Fibroblast of villous mesenchyme (primary cell): ENCODE measurements at places on chromosomes 4 and X. TPM values are rescaled to one million over a fixed set of nuclear protein-coding genes. Genes with fewer than 3 reads are reported as not detected.

The SERPINA7 gene
- not detected in 2 replicates for total RNA-seq

- DNase-seq, result no peak
Measured at GRCh38 chr4:77800483-77801259, 18.5 kb downstream of the CNOT6L start.

The NEUROG2 gene
- total RNA-seq, result not detected in 2 replicates

DNA sequence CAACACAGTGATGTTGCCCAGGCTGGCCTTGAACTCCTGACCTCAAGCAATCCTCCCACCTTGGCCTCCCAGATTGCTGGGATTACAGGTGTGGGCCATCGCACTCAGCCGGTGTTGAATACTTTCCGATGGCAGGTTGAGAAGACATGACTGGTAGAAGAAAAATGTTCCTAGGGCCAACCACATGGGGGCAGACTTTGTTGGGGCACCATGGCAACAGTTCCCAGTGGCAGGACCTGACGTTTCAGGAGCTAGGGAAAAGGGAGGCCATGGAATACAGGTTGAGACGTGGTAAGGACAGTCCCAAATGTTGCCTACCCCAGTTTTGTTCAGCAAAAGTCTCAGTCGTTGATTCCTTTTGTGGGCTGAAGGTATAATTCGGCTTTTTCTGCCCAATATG is 134.6 kb downstream of the ASMT start:
- no peak for DNase-seq

- DNase-seq, result peak; percentile 1
Measured at GRCh38 chr4:166816890-166817289, 417.4 kb downstream of the SPOCK3 start.

- DNase-seq, result no peak
Measured at GRCh38 chr4:185398618-185399017, 2.0 kb downstream of the ANKRD37 start.

The SYNPO2 gene
- total RNA-seq, result 139 and 194 TPM in 2 replicates

The TCP11X2 gene
- total RNA-seq, result not detected in 2 replicates

The FRAS1 gene
- total RNA-seq, result 0.97 and 1.3 TPM in 2 replicates

GRCh38 chrX:267771-268261 is 13.4 kb upstream of the PLCXD1 start:
- DNase-seq, result no peak

DNA sequence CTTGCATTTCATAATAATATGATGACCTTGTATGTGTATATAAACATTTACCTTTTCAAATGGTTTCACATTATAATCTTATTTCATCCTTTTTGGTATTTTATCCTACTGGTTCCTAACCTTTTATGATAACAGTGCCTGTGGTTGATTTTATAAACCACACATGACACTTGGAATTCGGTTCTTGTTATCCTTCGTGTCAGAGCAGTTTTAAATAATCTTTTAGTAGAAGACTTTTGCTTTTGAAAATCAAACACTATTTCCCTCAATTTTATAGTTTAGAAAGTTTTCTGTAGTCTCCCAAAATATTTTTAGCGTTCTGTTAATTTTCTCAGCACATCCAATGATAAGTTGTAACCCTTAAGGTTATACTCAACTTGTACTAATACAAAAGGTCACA is 676.8 kb downstream of the RAPGEF2 start:
- no peak for DNase-seq

DNA sequence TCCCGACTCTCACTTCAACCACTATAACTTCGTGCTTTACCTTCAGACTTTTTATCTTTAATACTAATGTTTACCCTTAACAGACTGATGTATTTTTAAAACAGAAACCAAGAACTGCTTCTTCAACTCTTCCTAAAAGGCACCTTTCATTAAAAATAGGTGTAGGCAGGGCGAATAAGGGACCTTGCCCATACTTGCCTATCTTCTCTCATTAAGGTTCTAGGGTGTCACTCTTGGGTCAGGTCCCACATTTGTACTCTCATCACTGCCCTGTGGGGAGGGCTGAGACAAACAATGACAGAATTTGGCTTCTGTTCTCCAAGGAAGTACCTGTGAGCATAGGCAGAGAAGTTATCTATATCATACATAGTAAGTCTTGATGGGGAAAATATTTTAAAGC is 69.7 kb downstream of the ANKRD50 start:
- no peak for DNase-seq

The CXCL8 gene
- total RNA-seq, result 25.1 and 294 TPM in 2 replicates

The SH3RF1 gene
- total RNA-seq, result 29.3 and 41.9 TPM in 2 replicates

- DNase-seq, result no peak
Measured at GRCh38 chrX:35625714-35626113, 172.4 kb upstream of the MAGEB16 start.

The FAM114A1 gene
- 426 and 471 TPM in 2 replicates for total RNA-seq

DNA sequence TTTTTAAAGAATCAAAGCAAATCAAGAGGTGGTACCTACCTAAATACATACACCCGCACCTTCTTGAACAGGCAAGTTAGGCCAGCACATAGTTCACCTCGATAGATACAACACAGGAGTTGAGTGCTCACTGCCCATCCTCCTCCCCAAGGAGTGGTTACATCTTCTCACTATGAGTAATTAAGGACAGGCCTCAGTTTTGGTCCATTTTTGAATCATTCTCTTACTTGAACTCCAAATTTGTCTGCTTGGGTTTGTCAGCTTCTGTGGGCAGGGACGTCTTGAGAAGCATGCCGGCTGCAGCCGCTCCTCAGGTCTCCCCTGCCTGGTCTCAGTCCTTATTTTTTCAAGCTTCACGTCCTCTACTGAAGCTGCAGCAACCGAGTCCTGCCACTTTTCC is 190.6 kb upstream of the RBPJ start:
- DNase-seq, result no peak

DNA sequence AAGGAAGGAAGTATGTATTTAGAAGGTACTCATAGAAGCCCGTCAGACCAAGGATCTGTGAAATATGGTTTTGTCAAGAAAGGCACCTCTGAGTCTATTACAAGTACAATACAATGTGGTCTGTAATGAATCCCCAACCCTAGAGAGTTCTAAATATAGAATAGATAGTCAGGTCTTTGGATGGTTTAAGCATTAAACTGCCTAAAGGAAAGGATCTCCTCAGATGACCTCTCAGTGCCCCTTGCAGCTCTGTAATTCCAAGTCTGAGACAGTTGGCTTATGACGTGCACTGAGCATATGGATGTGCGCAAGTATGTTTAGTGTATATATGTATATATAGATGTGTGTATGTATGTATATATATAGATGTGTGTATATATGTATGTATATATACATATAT is 62.0 kb downstream of the CCSER1 start:
- no peak for DNase-seq

DNA sequence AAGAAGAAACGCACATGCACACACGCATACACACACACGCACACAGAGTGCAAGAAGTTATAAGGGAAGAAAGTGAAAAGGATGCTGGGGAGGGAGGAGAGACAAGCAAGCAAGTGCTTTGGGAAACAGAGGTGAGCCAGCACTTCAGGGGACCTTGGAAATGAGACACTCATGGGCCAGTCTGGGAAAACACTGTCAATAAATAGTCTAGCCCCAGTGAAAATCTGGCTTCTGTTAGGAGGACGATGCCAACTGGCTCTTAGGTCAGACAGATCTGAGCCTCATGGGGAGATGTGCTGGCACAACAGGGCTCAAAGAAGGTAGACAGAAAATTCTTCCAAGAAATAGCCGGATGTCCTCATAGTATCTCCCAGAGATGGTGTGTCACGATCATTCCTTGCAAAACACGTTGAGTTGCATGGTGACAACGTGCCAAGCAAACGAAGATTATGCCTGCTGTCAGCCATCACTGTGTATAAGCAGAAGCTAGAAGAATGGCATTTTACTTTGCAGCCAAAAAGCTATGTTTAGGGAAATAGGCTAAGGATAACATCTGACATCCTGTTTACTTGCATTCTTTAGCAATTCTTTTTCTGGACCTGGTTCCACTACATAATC is 557 bp upstream of the ARHGEF6 start:
- DNase-seq, result peak; percentile 30

The SPANXN4 gene
- total RNA-seq, result not detected in 2 replicates

DNA sequence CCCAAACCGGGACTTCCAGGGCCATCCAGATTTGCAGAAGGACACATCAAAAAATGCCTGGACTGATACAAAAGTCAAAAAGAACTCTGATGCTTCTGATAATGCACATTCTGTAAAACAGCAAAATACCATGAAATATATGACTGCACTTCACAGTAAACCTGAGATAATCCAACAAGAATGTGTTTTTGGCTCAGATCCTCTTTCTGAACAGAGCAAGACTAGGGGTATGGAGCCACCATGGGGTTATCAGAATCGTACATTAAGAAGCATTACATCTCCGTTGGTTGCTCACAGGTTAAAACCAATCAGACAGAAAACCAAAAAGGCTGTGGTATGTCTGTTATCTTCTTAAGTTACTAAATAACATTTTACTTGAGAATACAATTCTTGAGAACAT is 9.2 kb downstream of the PLK4 start:
- DNase-seq, result no peak

GRCh38 chr4:147494301-147494700 is 13.4 kb downstream of the EDNRA start:
- DNase-seq, result no peak

DNA sequence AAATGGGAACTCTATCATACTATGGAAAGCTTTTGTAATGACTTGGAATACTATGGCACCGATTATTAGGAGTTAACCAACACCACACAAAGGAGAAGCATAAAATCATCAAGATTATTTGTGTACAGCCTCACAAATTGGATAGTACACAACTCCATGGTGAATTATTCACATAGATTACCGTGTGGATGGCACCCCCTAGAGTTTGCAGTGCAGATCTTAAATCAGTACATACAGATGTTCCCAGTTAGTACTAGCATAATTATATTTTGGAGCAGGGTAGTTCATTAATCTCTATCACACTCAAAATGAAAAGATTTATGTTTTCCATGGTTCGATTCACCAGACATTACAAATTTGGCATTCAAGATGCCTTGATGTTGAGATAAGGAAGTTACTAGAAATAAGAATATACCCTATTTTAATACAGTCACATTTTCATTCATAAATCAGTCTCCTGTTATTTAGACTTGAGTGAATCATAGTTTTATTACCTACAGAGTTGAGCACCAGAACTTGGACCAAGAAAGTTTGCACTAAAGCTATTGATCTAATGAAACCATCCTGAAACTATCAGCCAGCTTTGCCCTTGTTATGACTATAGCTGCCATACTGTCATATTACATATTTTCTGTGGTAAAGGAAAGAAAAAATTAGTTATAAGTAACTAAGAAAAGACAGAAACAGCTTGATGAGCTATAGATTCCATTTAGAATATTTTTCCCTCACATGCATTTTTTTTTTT is 531.8 kb downstream of the GLUD2 start:
- peak; percentile 12 for DNase-seq

GRCh38 chr4:5632571-5632970 is 75.8 kb downstream of the EVC2 start:
- DNase-seq, result no peak

The CCDC120 gene
- total RNA-seq, result 0.86 and 0.97 TPM in 2 replicates

The SMIM9 gene
- not detected in 2 replicates for total RNA-seq

- DNase-seq, result peak; percentile 22
Measured at GRCh38 chr4:139641218-139641617, 24.4 kb upstream of the MGST2 start.

DNA sequence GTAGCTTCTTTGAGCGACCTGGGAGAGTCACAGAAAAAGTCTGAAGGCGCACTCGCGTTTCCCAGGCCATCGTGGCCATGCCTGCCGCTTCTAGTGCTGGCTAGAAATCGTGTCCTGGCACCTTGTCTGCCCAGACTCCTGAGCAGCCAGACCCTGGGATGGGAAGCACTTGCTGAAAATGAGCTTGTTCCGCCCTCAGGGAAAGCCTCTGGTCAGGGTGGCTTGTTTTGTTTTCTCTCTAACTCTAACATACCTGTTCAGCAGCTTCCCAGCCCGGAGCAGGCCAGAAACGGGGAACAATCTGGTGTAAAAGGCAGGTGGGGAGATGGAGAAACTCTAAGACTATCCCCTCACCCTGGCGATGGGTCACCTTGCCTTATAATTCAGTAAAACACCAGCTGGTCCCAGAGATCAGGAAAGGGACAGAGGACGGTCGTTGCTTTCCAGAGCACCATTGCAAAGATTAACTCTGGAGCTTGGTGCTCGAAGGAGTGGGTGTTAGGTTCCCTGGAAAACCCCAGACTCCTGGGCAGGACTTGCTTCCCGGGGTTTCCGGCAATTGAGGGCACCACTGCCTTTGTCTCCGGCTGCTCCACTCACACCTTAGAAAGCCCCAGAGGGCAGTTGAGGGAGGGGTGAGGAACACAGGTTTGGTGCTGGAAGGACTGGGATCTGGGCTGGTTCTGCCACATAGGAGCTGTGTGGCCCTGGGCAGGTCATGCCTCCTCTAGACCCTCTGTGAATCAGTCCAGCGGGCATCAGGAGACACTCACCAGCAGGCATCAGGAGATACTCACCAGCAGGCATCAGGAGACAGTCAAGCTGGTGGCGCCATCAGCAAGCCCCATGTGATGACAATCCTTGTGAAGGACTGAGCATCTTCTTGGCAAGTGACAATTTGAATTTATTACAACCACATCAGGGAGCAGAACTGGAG is 4.5 kb upstream of the SH3TC1 start:
- DNase-seq, result no peak

GRCh38 chrX:38221391-38221929 is 789 bp upstream of the SRPX start:
- DNase-seq, result no peak

The CT83 gene
- total RNA-seq, result not detected in 2 replicates

- no peak for DNase-seq
Measured at GRCh38 chrX:24874604-24875247, 141.0 kb downstream of the ARX start.

- DNase-seq, result no peak
Measured at GRCh38 chr4:5889002-5889696, 3.7 kb downstream of the CRMP1 start.

The EDA gene
- under 0.01 TPM in 1 of 2 replicates, not detected in the other for total RNA-seq

DNA sequence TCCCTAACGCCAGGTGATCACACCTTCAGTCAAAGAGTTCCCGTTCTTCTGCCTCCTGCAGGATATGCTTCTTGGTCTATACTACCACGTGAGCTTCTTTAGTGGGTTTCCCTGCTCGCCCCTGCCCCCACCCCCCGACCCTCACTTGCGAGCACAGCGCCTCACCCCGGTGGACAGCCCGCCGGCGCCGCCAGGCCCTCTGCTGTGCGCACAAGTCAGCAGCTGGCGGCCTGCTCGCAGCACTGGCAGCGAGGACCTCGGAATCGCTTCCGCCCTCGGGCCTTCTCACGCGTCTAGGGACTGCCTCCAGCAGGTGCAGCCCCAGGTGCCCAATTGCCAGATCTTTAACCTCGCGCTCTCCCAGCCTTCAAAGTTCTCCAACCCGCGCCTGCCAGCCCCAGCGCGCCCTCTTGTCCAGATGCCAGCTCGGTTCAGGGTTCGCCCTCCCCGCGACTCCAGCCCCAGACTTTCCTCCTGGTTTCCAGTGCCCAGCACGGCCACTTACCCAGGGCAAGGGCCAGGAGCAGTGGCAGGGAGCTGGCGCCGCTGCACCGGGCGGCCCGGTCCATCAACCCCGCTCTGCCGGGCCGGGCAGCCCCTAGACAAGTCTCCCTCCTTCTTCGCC is 454 bp downstream of the BTC start:
- DNase-seq, result no peak

DNA sequence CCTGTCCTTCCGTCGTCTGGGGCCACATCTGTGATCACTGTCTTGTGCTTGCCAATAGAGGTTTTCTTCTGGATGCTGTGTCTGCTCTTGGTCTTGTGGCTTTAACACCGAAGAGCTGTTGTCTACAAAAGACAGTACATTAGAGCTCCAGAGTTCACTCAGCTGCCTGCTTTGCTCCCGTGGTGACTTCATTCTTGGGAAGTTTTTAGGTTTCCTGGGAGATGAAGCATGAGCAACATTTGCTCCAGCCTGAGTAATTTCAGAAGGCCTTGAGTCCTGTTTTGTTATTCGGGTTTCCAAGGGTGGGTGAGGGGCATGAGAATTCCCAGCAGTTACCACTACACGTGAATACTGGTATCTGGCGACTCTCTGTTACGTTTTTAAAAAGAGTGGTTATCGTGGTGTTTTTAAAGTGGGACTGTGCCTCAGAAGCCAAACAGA is 189.2 kb downstream of the SHROOM3 start:
- DNase-seq, result peak; percentile 96
